ENCODE measurements at places on chromosomes 13 and 19.

DNA sequence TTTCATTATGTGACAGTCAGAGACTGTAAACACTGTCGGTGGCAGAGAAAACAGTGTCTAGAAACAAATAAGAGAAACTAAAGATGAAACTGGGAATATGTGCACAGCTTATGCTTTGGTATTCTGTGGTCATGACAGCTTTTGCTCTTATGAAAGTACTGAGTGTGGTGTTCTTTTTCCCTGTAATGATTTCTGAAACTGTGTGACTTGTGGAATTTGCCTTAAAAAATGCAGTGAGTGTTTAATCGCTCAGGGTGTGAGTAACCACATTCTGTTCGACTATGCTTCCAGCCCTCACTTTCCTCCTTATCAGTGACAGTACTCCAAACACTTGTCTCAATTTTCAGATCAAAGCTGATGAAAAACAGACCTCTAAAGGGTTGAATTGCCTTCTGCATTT is 66.9 kb upstream of the DIAPH3 start:
- no peak for DNase-seq

GRCh38 chr19:3618144-3618810 is 8.3 kb downstream of the CACTIN start:
- DNase-seq = peak; percentile 38

- peak; percentile 74 for DNase-seq
Observed at GRCh38 chr19:3360421-3361383, 5.7 kb upstream of the NFIC start.

DNA sequence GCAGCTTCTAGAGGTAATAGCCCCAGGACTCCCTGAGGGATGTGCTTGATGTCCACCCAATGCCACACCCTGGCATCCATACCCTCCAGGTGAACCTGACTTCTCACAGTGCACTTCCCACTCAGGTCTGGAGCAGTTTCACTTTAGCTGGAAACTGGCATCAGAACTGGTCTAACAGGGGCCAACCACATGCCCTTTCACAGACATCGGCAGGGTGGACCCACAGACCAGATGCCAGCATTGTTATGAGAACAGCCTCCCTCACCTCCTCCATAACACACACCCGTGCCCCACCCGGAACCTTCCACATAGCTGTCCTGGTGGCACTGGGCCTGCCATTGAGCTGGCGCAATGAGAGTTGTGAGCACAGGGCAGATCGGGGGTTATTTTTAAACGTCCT is 77.4 kb upstream of the GPR12 start:
- no peak for DNase-seq

- DNase-seq = no peak
Observed at GRCh38 chr19:53554804-53555203, 16.9 kb downstream of the ZNF331 start.
